Natural killer cell treated with Interleukin-12 subunit alpha and Interleukin-12 subunit beta and Interleukin-15 and Interleukin-18, amount 100 ng/mL, for 72 hours (primary cell): ENCODE measurements at places on chromosomes 2 and 18.

DNA sequence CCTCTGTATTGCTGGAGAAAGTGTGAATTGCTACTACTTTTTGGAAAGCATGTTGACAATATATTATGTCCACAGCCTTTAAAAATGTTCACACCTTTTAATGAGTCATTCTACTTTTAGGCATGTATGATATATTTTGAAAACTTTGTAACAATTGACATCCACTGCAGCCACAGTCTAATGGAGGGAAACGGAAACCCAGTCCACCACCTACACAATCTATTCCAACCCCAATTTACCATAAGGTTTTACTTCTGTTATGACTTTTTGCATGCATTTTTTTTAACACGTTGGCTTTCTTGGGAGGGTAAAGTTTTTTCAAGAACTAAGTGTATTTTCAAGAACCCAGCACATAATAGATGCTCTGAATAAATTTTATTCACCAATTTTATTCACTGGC lies 38.5 kb upstream of the ATP8B1 start:
- DNase-seq = no peak

DNA sequence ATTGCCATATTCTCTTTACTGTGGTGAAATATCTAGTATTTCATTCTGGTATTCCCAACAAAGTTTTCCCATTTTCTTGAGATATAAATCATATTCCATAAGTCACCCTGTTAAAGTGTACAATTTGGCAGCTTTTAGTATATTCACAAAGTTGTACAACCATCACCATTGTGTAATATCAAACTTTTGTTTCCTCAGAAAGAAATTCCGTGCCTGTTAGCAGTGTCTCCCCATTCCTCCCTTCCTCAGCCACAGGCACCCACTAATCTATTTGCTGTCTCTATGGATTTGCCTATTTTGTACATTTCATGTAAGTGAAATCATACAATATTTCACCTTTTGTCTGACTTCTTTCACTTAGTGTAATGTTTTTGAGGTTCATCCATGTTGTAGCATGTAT lies 19.7 kb downstream of the NCOA1 start:
- DNase-seq = no peak

DNA sequence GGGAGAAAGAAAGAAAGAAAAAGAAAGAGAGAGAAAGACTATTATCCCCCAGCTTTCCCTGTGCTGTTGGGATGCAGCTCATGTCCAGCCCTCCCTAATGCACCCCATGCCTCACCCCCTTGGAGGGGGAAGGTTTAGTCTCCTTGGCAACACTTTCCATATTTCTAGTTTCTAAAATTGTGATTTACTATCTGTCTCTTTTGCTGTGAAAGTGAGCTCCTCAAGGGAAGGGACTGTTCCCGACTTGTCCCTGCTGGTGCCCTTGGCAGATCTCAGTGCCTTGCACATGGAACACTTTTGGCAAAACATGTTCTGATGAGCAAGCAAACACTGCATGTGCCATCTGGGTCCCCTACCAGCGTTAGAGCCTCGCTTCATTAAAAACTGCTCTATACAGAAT lies 11.7 kb upstream of the NAPG start:
- DNase-seq = no peak

DNA sequence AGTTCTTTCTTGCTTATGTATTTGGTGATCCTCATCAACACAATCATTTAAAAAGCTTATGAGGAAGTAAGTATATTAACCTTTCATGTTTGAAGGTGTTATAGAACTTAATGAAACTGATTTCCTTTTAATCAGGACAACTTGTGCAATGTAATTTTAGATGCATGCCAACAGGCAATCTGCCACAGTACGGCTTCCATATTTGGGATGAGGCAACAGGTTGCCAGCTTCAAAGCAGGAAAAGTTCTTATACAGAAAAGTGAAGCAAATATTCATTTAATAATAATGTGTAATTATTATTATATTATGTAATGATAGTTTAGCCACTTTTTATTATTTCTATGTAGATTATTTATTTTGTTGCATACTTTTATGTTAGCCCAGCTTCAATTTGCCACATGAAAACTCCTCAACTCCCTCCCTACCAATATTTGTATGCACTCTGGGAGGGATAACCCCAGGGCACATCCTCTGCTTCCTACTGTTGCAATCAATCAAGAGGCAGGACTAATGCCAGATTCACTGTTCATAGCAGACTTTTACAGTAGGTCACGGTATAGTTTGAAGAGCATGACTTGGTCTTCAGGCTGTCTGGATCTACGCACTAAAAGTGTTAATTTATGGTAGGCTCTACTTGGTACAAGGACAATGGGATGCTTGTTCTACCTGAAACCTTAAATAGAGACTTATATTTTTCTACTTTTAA lies 277.2 kb downstream of the AGPS start:
- no peak for DNase-seq

- DNase-seq = no peak
Measured at GRCh38 chr18:3923750-3924149, 473.8 kb downstream of the TGIF1 start.

GRCh38 chr2:235496239-235496621 lies 2.4 kb downstream of the AGAP1 start:
- no peak for DNase-seq

DNA sequence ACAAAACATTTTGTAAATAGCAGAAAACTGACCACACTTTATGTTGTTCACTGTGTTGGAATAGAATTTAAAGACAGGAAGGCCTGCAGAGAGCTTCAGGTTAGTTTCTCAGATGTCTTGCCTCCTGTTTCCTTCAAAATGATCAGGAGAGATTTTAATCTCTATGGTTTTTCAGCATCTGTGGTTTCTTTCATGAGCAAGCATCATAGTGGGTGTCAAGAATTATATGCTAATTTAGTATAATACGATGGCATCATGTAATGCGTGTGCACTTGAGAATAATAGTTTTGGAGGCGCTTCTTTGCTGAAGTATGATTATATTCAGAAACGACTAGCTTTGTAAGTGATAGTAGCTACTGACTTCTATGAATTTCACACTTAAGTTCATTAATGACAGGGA lies 149.9 kb downstream of the PLCL1 start:
- no peak for DNase-seq

DNA sequence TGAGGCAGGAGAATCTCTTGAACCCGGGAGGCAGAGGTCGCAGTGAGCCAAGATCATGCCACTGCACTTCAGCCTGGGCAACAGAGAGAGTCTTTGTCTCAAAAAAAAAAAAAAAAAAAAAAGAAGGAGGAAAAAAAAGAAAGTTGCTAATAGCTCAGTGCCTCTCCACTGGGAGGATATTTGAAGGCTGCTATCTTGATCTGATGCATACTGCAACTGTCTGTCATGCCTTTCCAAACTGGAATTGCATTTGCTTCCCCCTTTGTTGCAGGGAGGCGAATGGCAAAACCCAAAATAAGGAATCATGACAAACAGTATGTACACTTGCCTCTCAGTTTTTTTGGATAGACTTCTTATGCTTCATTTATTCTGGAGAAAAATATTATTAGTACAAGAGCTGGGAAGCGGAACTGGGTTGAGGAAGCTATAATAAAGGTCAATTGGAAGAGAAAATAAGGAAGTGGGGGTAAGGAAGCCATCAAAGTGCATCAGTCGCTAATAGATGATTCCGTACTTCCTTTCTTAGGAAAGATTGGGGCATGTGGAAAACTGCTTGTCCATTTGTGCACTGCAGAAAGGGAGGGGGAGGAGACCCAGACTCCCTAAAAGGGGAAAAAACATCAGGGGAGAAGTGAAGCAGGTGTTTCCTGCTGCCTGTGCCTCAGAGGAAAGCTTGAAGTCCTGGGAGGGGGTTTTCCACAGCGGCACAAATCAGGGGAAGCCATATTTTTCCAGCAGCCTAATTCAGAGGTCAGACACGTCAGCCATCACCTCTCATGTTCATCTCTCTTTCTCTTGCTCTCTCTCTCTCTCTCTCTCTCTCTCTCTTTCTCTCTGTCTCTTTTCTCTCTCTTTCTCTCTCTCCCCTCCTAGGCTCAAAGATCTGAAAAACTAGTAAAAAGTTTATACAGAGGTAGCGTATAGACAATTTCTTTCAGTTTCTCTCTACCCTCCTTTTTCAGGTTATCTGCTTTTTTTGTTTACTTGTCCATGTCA lies 301.4 kb upstream of the TNP1 start:
- DNase-seq = no peak

DNA sequence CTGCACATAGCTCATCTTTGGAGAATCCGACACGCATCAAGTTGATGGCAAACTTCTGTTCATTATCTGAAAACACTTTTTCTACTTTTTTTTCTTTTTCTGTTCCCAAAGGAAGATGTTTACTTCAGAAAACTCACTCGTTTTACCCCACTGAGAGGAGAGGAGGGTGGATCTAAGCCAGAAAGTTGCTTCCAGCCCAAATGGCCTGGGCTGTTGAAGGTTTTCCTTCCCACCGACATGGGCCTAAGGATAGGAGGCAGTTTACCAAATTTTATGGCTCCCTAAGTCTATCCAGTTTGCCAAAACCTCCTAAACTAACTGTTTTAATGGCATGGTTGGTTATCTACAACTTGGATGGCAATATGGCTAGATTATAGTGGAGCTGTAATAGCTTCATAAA lies 70.4 kb downstream of the DDX1 start:
- DNase-seq = no peak

GRCh38 chr2:138600732-138601457 lies 99.3 kb downstream of the SPOPL start:
- DNase-seq = no peak

- no peak for DNase-seq
Measured at GRCh38 chr2:217309056-217309455, 449.2 kb upstream of the TNP1 start.

GRCh38 chr18:4391859-4392258 lies 63.2 kb downstream of the DLGAP1 start:
- no peak for DNase-seq

- no peak for DNase-seq
Measured at GRCh38 chr2:121018136-121019061, 266.6 kb downstream of the TFCP2L1 start.

DNA sequence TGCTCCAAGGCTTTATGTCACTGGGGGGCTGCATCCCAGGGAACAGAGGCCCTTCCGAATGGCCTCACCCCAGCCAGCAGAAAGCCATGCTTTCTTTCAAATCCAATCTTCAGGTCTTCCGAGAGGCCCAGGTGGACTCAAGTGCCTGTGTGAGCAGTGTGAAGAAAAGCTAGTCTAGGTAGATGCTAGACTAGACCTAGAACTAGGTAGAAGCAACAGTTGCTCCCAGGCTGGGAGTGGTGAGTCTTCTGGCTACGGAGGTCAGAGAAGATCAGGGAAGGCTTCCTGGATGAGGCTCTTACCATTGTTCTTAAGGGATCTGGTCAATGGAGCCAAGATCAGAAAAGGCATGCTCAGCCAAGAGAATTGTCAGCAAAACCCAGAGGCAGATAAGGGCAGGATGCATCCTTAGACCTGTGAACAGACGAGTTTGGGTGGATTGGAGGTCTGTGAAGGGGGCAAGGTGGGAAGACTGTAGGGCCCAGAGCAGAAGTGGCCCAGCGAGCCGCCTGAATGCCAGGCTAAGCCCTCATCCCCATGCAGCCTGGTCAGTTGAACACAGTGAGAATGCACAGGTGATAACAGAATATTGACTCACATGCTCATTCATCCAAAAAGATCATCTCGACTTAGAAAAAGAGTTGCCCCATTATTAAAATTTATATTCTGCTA lies 110.8 kb downstream of the SMAD7 start:
- DNase-seq = no peak

GRCh38 chr2:71778936-71779773 lies 325.8 kb downstream of the DYSF start:
- DNase-seq = no peak

DNA sequence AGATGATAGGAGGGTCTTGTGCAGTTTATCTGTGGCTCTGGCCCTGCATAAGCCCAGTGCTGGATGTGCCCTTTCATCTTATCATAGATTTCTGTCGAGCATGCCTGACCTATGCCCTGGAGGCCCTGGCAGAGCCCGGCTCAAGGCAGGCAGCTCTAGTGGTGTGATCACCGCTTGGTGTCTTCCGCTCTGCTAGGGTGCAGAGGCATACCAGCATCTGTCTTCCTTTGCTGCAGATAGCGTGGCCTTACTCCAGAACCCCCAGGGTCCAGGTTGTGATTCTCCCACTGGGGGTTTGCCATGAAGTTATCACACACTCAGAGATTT lies 13.7 kb upstream of the TRAF3IP1 start:
- DNase-seq = no peak
